ENCODE measurements at places on chromosomes 1 and 21.

GRCh38 chr1:226973371-226973897 lies 33.3 kb downstream of the COQ8A start:
- no peak for DNase-seq

DNA sequence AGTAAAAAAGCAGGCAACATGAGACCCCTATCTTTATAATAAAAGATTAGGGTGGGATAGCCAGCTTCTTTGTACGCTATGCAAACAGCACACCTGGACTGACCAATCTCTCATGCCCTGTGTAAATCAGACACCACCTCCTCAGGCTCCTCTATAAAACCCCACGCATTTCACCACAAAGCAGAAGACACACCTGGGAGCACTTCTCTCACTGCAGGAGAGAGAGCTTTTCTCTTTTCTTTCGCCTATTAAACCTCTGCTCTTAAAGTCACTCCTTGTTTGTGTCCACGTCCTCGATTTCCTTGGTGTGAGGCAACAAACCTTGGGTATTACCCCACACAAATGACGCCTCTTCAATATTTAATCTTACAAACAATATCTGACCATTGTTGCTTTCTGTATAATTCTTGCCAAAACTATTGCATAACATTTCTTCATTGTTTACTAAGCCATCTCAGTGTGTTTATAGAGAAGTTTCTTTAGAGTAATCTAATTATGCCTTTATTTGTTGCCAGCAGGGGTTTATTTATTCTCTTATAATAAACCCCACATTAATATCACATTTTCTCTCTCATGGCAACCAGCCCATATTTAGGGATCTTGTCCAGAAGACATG lies 31.6 kb upstream of the NUF2 start:
- DNase-seq: no peak

- DNase-seq: no peak
These were observed 30.3 kb upstream of the ABCG1 start for GRCh38 chr21:42188663-42189062.

DNA sequence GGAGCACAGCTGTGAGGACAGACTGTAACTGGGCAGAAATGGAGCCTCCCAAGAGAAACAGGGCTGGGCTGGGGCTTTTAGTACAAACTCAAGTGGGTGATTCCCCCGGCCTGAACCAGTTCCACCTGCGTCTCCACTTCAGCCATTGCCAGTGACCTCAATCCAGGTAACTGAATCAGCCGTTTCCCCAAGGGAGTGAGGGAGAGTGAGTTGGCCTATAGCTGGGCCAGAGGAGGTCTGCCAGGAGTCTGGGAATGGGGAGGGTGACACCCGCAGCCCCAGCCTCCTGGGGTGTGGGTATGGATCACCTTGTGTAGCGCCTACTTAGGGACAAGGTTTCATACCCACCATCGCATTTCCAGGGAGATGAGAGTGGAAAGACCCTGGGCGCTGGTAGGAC lies 8.5 kb downstream of the SLC26A9 start:
- no peak for DNase-seq

DNA sequence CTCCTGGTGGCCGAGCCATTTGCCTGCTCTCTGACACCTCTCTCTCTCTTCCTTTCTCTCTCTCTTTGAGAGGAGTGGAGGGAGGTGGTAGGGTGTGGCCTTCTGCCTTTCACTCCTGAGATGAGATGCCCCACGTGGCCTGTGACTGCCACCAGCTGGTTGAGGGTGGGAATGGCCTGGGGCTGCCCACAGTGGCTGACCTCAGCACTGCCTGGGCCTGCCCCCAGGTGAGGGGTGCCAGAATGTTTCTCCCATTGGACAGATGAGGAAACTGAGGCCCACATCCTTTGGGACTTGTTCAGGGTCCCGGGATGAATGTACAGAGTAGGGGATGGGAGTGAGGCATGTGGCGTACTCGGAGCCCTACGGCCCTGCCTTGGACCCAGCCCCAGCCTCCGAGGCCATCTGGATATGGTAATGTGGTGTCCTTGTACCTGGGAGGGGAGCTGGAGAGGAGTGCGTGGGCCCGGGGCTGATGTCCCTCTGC lies 12.7 kb upstream of the C1orf167 start:
- DNase-seq: no peak

GRCh38 chr1:41486371-41487125 lies 2.1 kb upstream of the EDN2 start:
- DNase-seq: no peak

GRCh38 chr1:156848461-156849150 lies 10.3 kb downstream of the INSRR start:
- peak; percentile 41 for DNase-seq

- DNase-seq: no peak
These were observed 54.7 kb downstream of the PACC1 start for GRCh38 chr1:212359794-212360479.

GRCh38 chr1:42930178-42931107 lies 28.2 kb downstream of the SLC2A1 start:
- no peak for DNase-seq

- no peak for DNase-seq
These were observed 792 bp downstream of the GOLPH3L start for GRCh38 chr1:150696162-150696561.

- DNase-seq: no peak
These were observed 198.4 kb upstream of the VAMP3 start for GRCh38 chr1:7572654-7573152.

DNA sequence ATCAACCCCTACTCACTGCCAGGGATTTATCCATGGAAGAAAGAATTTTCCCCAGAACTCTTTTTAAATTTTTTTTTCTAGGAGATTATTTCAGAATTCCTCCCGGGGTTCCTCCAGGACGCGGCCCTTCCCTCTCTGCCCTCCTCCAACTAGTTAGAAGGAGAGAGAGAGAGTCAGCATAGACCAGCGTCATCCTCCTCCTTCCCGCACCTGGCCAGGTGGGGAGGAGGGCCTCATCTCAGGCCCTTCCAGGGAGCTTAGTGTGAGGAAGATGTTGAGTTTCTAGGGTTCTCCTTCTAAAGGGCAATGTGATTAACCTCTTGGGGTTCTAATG lies 63.6 kb downstream of the CDK18 start:
- DNase-seq: no peak

DNA sequence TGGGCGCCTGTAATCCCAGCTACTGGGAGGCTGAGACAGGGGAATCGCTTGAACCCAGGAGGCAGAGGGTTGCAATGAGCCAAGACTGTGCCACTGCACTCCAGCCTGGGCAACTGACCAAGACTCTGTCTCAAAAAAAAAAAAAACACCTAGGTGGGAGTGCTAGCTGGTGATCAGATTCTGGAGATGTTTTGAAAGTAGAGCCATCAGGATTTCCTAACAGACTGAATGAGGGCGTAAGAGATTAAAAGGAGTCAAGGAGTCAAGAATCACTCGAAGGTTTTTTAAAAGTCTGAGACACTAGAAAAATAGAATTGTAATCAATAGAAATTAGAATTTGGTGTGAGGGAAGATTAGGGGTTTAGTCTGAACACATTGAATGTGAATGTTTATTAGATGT lies 73.8 kb downstream of the HSF2BP start:
- no peak for DNase-seq

DNA sequence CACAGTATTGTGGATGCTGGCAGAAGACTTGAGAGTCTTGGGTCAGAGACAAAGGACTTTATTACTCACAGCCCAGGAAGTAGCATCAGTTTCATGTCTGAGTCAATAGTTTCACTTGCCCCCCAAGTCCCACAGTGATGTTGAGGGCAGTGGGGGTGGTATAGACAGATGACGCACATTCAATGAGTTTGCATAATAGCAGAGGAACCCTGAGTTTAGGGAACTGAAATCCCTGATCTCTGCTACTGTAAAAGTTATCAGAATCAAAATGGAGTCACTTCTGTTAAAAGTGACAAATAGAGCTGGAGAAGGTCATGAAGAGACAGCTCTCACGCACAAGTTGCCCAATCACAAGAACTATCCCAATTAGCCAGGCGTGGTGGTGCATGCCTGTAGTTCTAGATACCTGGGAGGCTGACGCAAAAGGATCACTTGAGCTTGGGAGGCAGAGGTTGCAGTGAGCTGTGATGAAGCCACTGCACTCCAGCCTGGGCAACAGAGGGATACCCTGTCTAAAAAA lies 11.5 kb upstream of the HCRTR1 start:
- no peak for DNase-seq

DNA sequence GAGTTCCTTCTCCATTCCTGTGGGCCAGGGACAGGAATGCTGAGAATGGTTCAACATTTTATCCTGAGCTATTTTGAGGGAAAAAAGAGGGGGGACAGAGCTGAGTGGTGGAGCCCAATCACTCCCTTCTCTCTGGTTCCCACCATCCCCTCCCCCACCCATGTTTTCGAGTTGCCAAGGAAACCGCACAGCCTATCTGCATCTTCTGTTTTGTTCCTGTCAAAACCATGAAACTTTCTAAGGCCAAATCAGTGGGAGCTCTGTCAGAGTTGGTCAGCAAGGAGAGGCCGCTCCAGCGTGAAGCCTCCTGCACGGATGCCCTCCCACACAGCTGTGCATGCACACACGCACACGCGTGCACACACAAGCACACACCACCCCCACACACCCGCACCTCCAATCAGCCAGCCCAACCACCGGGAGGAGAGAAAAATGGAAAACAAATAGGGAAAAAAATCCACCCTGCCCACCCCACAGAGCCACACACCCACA lies 54.5 kb upstream of the ATP2B4 start:
- no peak for DNase-seq

- no peak for DNase-seq
These were observed 31.0 kb upstream of the POU3F1 start for GRCh38 chr1:38077523-38078147.

DNA sequence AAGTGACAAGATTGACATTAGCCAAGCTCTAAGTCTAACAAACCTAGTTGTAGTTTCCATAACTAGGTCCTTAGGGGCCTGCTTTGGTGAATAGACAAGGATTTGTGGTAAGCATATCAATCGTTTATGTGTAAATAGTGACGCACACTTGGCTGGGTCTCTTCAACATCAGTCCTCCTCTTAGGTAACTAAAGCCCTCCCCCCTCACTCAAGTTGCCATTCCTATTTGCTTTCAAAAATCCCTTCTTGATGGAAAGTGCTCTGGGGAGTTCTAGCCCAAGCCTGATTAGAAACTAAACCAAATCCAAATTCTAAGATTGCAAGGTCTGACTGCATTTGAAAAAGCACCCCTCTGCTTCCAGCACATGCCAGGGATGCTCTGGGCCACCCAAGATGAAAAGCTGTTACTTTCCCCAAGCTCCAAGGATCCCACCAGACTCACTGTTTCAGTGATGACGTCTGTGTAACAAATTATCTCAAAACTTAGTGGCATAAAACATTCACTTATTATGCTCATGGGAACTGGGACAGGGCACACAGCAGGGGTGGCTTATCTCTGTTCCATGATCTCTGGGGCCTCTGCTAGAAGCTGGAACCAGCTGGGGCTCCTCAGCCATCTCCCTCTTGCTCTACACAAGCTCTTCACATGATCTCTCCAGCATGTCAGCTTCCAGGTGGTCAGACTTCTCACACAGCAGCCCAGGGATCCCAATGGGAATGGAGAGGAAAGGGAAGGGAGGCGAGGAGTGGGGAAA lies 74.1 kb downstream of the RRAGC start:
- no peak for DNase-seq

DNA sequence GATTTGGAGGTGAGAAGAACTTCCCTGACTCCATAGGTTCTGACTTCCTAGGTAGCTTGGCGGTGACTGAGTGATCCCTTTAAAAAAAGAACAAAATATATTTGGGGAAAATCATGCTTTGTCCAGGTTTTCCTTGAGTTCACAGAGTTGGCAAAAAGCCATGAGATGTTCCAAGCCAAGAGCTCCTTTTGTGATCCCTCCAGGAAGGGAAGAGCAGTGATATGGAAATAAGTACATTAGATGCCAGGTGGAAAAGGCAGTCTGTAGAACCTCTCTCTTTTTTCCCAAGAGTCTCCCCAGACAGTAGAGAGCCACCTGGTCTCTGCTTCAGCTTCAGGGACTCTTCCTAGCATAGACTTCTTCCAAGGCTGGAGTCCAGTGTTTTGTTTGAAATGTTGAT lies 10.2 kb downstream of the TLCD4 start:
- DNase-seq: no peak

- DNase-seq: no peak
These were observed 8.4 kb downstream of the S100A10 start for GRCh38 chr1:151985270-151985669.

- DNase-seq: no peak
These were observed 333.8 kb downstream of the ZP4 start for GRCh38 chr1:237556911-237557310.

DNA sequence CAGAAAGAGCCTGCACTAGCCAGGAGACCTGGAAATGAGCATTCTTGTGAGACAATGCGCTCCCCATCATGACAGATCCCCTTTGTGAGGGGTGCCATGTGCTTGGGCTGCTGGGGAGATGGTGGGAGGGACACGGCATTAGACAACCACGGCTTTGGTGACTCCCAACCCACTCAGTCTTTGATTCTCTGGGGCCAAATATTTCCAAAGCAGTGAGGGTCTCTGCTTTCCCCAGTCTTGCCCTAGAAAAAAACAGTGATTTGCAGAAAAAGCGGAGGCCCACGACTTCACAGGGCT lies 10.2 kb downstream of the SLC45A3 start:
- DNase-seq: no peak

- no peak for DNase-seq
These were observed 66.2 kb downstream of the SGIP1 start for GRCh38 chr1:66599899-66600737.

DNA sequence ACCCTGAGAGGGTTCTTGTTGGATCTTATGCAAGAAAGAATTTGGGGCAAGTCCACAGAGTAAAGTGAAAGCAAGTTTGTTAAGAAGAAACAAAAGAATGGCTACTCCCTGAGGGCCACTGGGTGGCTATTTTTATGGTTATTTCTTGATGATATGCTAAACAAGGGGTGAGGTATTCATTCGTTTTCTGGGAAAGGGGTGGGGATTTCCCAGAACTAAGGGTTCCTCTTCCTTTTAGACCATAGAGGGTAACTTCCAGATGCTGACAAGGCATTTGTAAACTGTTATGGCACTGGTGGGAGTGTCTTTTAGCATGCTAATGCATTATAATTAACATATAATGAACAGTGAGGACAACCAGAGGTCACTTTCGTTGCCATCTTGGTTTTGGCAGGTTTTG lies 18.2 kb upstream of the IFI6 start:
- DNase-seq: no peak

DNA sequence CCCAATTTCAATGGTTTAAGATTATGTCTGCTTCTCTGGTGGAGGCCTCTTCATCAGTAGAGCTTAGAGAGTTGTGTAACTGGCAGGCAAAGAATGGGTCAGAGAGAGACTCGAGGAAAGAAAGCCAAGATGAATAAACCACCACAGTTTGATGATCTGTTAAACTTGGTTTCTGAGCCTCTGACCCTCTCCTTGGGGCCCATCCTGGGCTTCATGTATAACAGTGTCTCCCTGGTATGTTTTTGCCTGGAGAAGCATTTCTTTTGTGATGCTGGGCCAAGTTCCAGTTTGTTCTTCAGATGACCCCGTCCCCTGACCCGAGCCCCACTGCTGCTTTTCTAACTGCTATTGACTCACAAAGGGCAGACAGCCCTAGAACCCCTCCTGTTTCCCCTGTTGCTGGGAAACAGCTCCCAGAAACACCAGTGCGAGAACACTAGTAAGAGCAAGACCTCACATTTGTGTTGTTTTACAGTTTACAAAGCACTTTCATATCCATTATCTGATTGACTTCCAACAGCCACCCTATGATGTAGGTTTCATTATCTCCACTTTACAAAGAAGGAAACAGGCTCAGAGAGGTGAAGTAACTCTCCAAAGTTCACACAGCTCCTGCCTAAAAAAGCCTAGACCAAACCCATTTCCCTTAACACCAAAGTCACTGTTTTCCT lies 9.0 kb downstream of the CD2 start:
- DNase-seq: no peak

- DNase-seq: no peak
These were observed 362.4 kb upstream of the KAZN start for GRCh38 chr1:14236097-14236496.

Data from activated CD4-positive, alpha-beta T cell treated with anti-CD3 and anti-CD28 coated beads, Interleukin-2, amount 50 U/mL, for 24 hours (primary cell).